ENCODE measurements at places on chromosomes 16 and 17. TPM values are rescaled to one million over a fixed set of nuclear protein-coding genes. Genes with fewer than 3 reads are reported as not detected.
A peak's percentile ranks its signal among the peaks of the same experiment; 100 is the strongest.

DNA sequence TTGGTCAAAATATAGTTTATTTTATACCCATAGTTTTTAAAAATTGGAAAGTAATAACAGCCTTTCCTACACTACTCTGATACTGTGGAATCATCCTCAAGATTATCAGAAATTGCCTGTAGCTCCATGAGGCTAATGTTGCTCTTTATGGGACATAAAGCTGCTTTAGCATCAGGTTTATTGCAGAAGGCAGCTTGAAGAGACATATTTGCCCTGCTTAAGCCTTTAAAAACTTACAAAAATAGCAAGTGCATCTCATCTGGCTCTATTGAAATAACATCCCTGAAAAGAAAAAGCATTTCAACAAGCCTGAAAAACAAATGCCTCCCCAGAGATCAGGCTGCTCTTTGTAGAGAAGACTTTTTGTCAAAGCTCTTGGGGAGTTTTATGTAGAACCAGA lies 142.9 kb upstream of the MON1B start:
- DNase-seq: no peak

DNA sequence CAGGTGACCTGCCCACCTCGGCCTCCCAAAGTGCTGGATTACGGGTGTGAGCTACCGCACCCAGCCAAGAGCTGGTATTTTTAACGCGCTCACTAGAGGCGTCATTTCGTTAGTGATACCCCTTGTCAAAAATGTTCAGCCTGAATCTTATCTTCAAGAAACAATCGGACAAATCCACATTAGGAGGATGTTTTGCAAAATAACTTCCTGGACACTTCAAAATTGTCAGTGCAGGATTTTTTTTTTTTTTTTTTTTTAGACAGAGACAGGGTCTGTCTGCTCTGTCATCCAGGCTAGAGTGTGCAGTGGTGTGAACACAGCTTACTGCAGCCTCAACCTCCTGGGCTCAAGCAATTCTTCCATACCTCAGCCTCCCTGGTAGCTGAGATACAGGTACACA lies 63.0 kb downstream of the RMI2 start:
- no peak for DNase-seq

DNA sequence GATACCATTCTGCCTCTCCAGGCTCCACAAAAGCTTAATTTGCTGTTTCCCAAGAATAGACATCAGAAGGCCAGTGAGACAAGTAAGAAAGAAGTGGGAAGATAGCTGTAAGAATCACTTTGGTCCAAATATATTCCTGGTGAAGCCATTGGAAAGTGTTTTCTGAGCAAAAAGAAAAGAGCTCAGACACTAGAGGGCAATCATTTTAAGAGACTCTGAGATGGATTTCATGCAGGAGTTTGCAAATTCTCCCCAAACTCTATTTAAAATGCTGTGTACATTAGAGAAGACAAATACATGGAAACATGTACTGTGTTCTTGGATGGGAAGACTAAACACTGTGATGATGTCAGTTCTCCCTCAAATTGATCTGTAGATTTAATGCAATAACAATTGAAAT lies 8.0 kb upstream of the SLC6A2 start:
- DNase-seq: no peak

DNA sequence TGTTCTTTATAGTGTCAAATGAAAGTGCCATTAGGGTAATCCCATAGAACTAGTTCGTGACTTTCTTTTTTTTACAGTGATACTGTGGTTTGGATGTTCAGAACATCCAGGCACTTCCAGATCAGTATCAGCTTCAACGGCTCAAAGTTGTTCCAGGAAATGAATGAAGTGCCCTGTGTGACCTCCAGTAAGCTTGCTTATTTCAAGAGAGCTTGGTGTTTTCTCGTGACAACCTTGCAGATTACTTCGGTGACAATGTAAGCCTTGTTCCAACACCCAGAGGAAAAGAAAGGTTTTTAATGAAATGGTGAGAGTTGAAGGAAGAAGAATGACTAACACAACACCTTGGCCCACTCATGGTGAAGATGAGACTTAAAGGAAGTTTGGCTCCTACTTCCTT lies 16.0 kb upstream of the KCNJ16 start:
- no peak for DNase-seq

GRCh38 chr16:15502041-15502725 lies 67.8 kb downstream of the BMERB1 start:
- DNase-seq: no peak

GRCh38 chr17:20095336-20096080 lies 86.3 kb downstream of the SPECC1 start:
- DNase-seq: peak; percentile 53

- DNase-seq: no peak
Measured at GRCh38 chr17:17792037-17792550, 44.7 kb downstream of the SREBF1 start.

DNA sequence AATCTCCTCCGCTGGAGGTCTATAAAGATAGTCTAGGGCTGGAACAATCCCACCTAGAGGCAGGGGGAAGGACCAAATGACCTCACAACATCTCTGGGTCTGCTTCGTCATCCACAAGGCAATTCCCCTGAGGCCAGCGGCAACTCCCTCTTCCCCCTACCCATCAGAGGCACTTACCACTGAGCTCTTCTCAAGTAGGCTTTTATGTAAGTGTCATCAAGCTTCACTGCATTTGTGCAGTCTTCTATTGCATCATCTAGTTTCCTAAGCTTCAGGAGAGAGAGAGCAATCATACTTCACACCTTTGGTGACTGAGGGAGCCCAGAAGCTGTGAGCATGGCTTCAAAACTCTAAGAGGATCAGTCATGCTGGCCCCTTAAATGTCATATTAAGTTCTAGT lies 21.0 kb downstream of the CNP start:
- DNase-seq: no peak

HAGHL gene
- polyA plus RNA-seq: 12.1 TPM

HOXB13 gene
- not detected for polyA plus RNA-seq

CPHXL2 gene
- not detected for polyA plus RNA-seq

Data from renal cortex interstitium (tissue), 15 donors.